Stimulated activated CD4-positive, alpha-beta T cell treated with anti-CD3 and anti-CD28 coated beads, Interleukin-15, amount 100 ng/mL, for 24 hours (primary cell): ENCODE measurements at places on chromosomes 7 and 10.

GRCh38 chr7:69553190-69553589, 45.1 kb upstream of the AUTS2 start:
- DNase-seq = no peak

- DNase-seq = no peak
Observed at GRCh38 chr7:45078125-45078681, 10.6 kb downstream of the NACAD start.

GRCh38 chr7:43273939-43274719, 161.7 kb downstream of the HECW1 start:
- no peak for DNase-seq

DNA sequence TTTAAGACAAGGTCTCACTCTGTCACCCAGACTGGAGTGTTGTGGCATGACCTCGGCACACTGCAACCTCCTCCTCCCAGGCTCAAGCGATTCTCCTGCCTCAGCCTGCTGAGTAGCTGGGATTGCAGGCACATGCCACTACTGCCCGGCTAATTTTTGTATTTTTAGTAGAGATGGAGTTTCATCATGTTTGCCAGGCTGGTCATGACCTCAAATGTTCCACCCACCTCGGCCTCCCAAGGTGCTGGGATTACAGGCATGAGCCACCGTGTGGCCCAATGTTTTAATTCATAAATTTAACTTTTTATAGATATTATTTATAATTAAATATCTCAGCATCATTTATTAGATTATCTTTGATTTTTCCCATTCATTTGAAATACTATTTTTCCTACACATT, 658.0 kb upstream of the NRG3 start:
- no peak for DNase-seq

DNA sequence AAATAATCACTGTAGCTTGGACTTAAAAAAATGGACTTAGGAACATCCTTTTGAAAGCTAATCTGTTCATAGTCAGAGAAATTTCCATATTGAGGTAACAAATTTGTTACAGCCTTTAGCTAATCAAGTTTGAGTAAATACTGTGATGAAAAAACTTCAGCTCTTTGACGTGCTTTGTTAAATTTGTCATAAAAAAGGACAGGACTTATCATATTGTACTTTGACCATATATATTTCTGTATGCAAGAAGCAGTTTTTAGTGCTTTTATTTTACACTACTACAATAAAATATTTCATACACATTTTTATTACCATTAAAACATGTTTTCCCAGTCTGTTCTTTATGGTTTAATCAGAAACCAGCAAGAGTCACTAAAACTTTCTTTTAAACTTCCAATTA, 14.5 kb upstream of the CYCS start:
- no peak for DNase-seq

- DNase-seq = peak; percentile 5
Observed at GRCh38 chr7:15720849-15721471, 34.5 kb upstream of the MEOX2 start.

- no peak for DNase-seq
Observed at GRCh38 chr7:14787551-14787950, 115.0 kb downstream of the DGKB start.

- DNase-seq = no peak
Observed at GRCh38 chr10:117007080-117007479, 2.1 kb upstream of the SHTN1 start.

- no peak for DNase-seq
Observed at GRCh38 chr7:80871228-80871627, 47.6 kb downstream of the SEMA3C start.

- peak; percentile 35 for DNase-seq
Observed at GRCh38 chr7:158541346-158542010, 46.1 kb downstream of the PTPRN2 start.

GRCh38 chr10:129767751-129768150, 196.3 kb downstream of the EBF3 start:
- DNase-seq = no peak

GRCh38 chr10:21317902-21318301, 207.6 kb downstream of the SKIDA1 start:
- DNase-seq = no peak

DNA sequence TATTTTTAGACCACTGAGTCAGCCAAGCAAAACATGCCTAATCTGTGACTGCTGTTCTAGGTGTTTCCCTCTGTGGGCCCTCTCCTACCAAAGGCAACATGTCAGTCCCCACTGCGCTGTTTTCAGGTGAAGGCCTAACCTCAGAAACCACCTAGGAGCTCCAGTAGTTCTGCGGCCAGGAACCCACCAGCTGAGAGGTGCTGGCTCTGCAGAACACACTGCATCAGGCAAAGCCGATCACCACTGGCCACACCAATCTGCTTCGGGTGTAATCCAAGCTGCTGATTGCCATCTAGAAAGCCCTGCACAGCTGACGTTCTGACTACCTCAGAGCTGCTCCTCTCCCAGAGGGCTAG, 14.9 kb downstream of the CAMK2G start:
- DNase-seq = peak; percentile 37

DNA sequence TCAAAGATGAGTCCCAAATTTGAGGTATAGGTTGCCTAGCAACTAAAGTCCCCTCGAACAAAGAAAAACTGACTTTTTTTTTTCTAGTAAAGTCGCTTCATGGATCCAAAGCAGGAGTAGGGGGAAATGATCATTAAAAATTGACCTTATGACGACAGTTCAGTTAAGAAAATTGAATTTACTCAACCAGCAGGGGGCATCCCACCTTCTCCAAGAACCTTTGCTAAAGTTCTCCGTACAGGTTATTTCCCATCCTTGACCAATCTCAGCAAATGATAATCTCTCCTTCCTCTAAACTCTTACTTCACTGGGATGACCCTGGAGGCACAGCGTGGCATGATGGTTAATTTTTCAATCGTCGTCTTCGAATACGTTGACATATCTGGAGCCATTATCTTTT, 228.3 kb downstream of the CALN1 start:
- no peak for DNase-seq

- peak; percentile 28 for DNase-seq
Observed at GRCh38 chr7:116583653-116584052, 58.8 kb downstream of the CAV1 start.

- DNase-seq = no peak
Observed at GRCh38 chr7:3937605-3938004, 636.6 kb downstream of the SDK1 start.

GRCh38 chr10:31347705-31348104, 28.7 kb downstream of the ZEB1 start:
- DNase-seq = no peak

DNA sequence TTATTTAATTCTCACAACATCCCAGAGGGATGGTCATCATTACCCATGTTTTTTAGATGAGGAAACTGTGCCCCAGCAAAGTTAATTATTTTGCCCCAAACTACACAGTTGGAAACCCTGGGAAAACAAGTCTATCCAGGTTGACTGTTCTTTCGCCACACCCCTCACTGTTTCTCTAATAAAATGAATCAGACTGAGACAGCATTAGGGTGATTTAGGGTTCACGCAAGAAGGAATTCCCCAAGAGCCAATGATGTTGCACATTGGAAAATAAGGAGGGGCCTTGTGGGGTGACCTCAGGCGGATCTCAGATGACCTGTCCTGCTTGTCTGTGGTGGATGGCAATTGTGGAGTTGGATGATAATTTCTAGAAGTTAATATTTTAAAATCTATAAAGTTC, 135.7 kb upstream of the TBX20 start:
- DNase-seq = no peak

GRCh38 chr10:75295868-75296441, 60.2 kb upstream of the COMTD1 start:
- DNase-seq = no peak

- no peak for DNase-seq
Observed at GRCh38 chr10:48609441-48609840, 4.6 kb upstream of the ARHGAP22 start.

DNA sequence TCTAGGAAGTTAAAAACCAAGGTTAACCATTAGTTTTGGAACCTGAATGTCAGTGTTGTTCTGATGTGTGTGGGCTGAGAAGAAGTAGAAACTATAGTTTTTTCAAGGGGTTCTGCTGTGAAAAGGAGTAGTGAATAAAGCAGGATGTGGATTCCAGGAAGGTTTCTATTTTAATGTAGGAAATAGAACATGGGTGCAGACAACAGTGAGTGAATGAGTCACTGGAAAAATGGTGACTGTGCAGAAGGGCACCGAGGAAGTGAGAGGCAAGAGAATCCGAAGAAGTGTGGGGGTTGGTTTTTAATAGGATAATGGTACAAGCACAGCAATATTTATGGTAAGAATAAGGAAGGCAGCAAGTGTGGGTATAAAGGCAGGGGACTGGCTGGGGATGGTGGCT, 120.4 kb downstream of the ARHGAP21 start:
- DNase-seq = peak; percentile 40
